ENCODE measurements at places on chromosomes 3 and 15. TPM values are rescaled to one million over a fixed set of nuclear protein-coding genes. Genes with fewer than 3 reads are reported as not detected.

- peaks cover 12% of the 10 kb centered on the region for H3K4me1 ChIP-seq
- no peak for DNase-seq
- H3K4me3 ChIP-seq, result peak overlapping the region; percentile 0
- H3K27me3 ChIP-seq, result no peaks in the 10 kb centered on the region
Observed at GRCh38 chr15:36960179-36960946, 140.0 kb downstream of the MEIS2 start.

DNA sequence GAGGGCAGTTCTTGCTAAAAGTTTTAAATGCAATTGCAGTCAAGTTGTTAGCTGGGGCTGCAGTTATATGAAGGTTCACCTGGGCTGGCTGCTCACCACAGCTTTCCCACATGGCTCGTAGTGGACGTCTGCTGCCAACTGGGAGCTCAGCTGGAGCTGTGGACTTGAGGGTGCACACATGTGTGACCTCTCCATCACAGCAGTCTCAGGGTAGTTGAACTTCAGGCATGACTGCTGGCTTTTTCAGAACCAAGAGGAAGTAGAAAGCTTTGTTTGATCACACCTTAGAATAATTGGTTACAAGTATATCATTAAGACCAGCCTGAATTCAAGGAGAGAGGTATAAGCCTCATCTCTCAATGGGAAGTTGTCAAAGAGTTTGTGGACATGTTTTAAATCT is 74.1 kb downstream of the CHL1 start:
- no peaks in the 10 kb centered on the region for H3K4me1 ChIP-seq
- no peak for DNase-seq
- no peak overlapping the region for H3K27ac ChIP-seq
- H3K27me3 ChIP-seq, result no peaks in the 10 kb centered on the region
- H3K36me3 ChIP-seq, result no peaks in the 10 kb centered on the region
- H3K4me3 ChIP-seq, result no peak overlapping the region

DNA sequence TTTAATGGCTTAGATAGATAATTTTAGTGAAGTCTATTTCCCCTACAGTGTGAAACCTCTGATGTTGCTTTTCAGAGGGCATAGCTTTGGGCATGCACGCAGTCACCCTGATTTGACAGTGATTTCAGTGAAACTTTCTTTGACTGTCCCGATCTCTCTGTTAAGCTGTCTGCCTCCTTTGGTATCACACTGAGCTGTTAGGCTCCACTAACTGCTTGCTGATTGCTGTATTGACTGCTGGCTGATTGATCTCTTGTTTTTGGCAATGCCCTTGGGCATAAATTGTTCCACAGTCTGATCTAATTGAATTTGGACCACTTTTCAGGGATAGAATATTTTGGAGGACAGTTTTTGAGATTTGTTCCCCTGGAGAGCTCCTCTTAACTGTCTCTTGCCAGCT is 68.5 kb upstream of the CCDC54 start:
- H3K27me3 ChIP-seq, result no peaks in the 10 kb centered on the region
- no peak overlapping the region for H3K27ac ChIP-seq
- no peaks in the 10 kb centered on the region for H3K36me3 ChIP-seq
- H3K4me1 ChIP-seq, result no peaks in the 10 kb centered on the region
- DNase-seq, result no peak
- H3K4me3 ChIP-seq, result no peak overlapping the region

GRCh38 chr3:12686096-12686495 is 22.2 kb upstream of the RAF1 start:
- no peak overlapping the region for H3K4me3 ChIP-seq
- H3K36me3 ChIP-seq, result no peaks in the 10 kb centered on the region
- no peaks in the 10 kb centered on the region for H3K27me3 ChIP-seq

DNA sequence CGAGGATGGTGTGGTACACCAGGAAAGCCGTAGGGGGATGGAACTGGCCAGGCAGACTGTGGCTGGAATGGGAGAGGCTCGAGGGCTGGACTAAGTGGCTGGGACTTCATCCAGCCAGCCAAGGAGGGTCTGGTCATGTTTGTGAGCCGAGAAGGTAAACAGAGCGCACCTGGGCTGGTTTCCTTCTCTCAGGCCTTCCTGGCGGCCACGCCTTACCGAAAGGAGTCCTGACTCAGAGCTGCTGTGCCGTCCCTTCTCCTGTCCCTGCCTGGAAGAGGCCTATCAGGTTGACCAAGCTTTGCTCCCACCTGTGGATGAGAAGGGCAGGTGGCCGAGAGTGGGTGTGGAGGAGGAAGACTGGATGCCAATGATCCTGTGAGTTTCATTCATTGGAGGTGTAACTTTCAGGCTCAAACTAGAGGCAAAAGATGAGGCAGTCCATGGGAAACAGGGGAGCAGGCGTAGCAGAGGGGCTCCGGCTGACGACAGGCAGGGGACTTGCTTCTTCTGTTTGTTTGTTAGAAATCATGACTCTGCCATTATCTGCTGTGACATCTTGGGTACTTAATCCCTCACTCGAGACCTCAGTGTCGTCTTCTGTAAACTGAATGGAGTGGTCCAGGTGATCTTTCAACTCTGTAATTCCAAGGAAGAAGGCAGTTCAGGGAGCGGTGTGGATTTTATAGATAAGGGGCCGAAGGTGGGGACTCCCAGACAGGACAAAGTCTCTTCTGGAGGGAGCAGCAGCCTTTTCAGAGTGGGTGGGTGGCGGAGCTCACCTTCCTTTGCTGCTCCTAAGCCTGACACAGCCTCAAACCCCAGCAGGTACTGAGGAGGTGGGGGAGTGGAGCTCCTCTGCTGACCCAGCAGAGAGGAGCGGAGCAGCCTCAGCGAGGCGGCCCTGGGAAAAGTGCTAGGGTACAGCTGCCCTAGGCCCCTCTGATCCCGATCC is 71.8 kb upstream of the GATM start:
- no peak overlapping the region for H3K27ac ChIP-seq
- no peaks in the 10 kb centered on the region for H3K36me3 ChIP-seq
- no peaks in the 10 kb centered on the region for H3K4me1 ChIP-seq
- no peaks in the 10 kb centered on the region for H3K27me3 ChIP-seq

- no peak for DNase-seq
- no peaks in the 10 kb centered on the region for H3K27me3 ChIP-seq
- no peak overlapping the region for H3K4me3 ChIP-seq
- peaks cover 90% of the 10 kb centered on the region for H3K4me1 ChIP-seq
- H3K36me3 ChIP-seq, result no peaks in the 10 kb centered on the region
Observed at GRCh38 chr3:66437341-66437929, 63.4 kb downstream of the LRIG1 start.

Gene ARHGEF3
- 36.8 TPM for total RNA-seq

- no peaks in the 10 kb centered on the region for H3K36me3 ChIP-seq
- no peaks in the 10 kb centered on the region for H3K4me1 ChIP-seq
Observed at GRCh38 chr15:73723191-73723590, 30.0 kb downstream of the INSYN1 start.

Data from heart left ventricle (tissue), 16 donors.